ENCODE measurements at places on chromosomes 12 and 14.

DNA sequence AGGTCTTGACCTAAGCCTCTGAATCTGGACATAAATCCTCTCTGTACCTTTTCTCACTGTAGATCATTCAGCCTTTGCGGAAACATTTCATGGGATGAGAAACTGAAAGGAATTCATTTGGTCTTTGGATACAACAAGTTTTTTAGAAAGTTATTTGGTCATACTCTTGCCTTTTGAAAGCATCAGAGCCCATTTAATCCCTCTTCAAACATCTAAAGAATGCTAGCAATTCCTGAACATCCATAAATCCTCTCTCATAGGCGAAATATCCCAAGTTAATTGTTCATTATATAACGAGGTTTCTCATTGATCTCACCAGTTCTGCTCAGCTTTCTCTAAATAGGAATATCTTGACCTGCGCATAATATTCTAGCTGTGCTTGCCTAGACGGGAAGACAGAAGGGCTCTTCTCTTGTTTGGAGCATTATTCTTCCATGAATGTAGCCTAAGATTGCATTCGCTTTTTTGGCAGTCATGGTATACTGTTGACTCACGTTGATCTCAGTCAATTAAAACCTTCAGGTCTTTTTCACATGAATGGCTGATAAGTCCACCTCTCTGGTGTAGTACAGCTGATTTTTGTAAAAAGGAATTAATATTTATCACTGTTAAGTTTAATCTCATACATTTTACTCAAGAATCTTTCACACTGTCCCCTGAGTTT, 24.1 kb downstream of the NTN4 start:
- DNase-seq, result no peak

- DNase-seq, result no peak
Measured at GRCh38 chr12:127194176-127194575, 1072.8 kb upstream of the TMEM132C start.

DNA sequence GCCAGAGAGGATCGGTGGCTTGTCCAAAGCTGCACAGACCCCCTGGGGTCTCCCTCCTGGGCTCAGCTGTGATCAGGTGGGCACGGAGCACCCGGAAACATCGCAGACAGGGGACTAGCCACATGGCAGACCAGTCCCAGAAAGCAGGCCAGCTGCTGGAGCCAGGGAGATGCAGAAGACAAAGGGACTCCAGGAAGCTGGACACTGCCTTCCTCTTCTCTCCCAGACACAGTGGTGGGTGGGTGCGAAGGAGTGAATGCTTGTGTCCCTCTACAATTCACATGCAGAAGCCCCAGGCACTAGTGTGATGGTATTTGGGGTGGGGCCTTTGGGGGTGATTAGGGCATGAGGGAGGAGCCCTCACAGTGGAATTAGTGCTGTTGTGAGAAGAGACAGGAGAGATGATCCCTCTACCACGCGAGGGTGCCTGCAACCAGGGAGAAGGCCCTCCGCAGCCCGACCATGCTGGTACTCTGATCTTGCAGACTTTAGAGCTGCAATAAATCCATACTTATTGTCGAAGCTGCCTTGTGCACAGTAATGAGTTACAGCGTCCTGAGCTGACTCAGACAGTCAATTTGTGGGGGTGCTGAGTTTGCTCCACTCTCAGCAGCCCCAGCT, 95.2 kb downstream of the CALM1 start:
- DNase-seq, result no peak

GRCh38 chr12:57280211-57281062, 29.4 kb upstream of the STAC3 start:
- peak; percentile 76 for DNase-seq

GRCh38 chr12:104248444-104248843, 32.9 kb downstream of the TXNRD1 start:
- DNase-seq, result no peak

DNA sequence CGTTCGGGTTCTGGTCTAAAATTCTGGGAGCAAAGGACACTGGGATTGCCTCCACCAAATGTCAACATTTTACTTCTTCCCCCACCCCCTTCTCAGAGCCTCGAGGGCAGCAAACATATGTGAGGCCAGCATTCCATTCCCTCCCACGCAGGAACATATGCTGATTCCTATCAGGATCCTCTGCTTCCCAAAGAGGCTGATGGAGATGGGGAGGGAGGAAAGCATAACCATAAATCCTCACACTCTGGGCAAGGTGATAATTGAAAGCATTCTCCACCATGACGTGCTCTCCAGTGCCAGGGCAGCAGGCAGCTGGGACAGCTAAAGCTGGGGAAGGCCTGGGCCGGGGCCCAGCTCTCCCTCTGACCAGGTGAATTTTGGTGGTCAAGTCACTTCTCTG, 395.0 kb downstream of the ZFP36L1 start:
- no peak for DNase-seq

- no peak for DNase-seq
Measured at GRCh38 chr14:48628870-48629269, 953.5 kb upstream of the MDGA2 start.

- no peak for DNase-seq
Measured at GRCh38 chr14:71319666-71320065, 412.4 kb downstream of the PCNX1 start.

GRCh38 chr12:8452036-8452435, 3.7 kb upstream of the CLEC6A start:
- no peak for DNase-seq

DNA sequence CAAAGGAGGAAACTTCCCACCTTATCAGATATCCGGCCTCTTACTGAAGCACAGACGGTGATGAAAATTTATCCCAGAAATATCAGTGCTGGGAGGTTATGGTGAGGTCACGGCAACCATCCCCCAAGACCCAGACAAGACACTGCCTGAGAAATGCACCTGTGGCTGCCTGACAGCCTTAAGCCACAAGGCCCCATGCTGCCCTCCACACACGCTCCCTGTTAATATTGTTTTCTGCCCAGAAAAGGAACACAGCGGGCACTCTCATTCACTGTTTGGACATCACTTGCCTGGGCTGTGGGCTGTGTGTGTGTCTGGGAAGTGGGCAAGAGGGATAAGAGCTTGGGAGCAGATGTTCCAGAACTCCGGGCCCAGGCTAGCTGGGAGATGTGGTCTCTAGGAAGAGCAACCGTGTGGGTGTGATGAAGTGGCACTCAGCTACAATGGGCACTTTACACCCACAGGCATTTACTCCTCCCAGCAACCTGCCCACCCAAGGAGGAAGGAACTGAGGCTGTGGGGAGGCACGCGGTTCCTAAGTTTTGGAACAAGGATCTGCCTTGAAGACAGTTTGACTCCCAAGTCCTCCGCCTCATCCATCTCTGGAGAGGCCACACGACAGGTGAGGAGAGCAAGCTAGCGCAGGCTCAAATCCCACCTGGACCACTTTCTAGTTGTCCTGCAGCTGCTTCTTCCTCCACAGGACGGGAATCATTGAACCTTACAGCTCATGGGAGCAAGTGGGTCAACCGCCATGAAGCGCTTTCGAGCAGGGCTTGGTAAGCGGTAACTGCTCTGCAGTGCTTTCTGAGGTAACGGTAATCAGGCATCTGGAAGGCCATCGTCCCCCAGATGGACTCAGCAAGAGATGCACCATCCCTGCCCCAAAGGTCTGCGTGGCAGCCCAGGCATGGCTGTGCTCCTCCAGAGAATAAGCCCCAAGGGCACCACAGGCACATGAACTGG, 91.4 kb downstream of the CHGA start:
- DNase-seq, result no peak

GRCh38 chr12:113154351-113154973, 4.9 kb downstream of the CFAP73 start:
- DNase-seq, result peak; percentile 53
